NK-92 treated with Interleukin-12 subunit alpha and Interleukin-12 subunit beta, amount 100 ng/mL, for 24 hours (cell line): ENCODE measurements at places on chromosomes 6 and 20.

DNA sequence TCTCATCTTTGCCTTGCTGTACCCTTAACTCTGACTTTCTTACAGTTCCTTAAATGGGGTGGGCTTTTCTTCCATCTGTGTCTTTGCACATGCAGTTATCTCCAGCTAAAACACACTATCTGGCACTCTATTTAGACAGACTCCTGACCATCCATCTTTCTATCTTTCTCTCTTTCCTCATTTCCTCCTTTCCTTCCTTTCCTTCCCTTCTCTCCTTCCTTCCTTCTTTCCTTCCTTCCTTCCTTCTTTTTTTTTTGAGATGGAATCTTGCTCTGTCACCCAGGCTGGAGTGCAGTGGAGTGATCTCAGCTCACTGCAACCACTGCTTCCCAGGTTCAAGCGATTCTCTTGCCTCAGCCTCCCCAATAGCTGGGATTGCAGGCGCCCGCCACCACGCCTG lies 8.2 kb downstream of the NOTCH4 start:
- DNase-seq, result no peak

- DNase-seq, result no peak
These were observed 509.6 kb downstream of the PRKN start for GRCh38 chr6:162217811-162218493.

DNA sequence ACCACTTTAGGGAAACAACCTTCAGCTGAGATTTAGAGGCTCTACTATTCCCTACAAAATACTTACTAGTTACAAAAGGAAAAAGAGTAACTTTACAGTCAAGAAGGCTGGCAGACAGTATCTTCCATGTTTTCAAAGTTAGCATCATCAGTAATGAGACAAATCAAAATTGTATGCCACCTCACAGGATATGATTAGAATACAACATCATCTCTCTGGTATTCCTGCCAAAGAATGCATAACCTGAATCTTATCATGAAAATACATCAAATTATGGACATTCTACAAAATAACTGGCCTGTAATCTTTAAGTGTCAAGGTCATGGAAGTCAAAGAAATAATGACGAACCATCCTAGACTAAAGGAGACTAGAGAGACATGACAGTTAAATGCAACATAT lies 38.4 kb downstream of the CDK5RAP1 start:
- no peak for DNase-seq

DNA sequence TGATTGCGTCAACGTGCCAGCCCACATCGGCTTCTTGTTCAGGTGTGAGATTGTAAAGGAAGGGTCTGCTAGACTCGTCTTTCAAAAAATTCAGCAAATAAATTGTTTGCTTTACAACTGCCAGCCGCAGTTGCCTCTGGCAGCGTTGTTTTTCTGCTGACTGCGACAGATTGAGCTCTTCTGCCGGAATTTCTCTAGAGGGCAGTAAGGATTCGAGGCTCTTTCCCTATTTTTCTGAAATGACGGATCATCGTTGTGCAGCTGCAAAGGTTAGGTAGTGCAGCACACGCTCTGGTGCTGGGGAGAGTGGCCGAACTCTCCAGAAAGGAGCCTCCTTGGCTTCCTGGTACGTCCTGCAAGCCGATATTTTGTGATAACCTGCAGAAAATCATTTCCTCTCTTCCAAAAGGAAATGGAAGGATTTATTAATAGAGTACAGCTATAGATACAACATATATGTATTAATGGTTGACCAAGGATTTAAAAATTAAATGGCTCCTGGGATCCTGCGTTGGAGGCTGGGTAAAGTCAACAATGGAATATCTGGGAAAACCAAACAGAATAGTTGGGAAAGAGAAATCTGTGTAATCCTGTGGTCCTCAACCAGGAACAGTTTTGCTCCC lies 121.9 kb upstream of the ZFP64 start:
- no peak for DNase-seq

- no peak for DNase-seq
These were observed 98.4 kb upstream of the ADTRP start for GRCh38 chr6:11876934-11877433.

DNA sequence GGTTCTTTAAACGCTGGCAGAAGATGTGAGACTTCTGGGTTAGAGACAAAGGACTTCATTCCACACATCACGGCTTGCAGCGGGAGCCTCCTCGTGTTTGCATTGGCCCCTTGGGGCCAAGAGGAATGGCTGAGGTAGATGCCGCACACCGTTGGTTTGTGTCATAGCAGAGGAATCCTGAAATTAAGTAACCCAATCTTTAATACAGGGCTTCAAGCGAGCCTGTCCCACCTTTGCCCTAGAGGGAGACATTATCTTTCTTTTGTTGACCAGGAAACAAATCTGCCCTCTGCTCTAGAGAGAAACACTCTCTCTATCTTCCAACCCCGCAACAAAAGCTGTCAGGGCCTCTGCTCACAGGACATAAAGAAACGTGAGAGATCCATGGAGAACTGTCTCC lies 277.5 kb upstream of the ZFP64 start:
- DNase-seq, result no peak

DNA sequence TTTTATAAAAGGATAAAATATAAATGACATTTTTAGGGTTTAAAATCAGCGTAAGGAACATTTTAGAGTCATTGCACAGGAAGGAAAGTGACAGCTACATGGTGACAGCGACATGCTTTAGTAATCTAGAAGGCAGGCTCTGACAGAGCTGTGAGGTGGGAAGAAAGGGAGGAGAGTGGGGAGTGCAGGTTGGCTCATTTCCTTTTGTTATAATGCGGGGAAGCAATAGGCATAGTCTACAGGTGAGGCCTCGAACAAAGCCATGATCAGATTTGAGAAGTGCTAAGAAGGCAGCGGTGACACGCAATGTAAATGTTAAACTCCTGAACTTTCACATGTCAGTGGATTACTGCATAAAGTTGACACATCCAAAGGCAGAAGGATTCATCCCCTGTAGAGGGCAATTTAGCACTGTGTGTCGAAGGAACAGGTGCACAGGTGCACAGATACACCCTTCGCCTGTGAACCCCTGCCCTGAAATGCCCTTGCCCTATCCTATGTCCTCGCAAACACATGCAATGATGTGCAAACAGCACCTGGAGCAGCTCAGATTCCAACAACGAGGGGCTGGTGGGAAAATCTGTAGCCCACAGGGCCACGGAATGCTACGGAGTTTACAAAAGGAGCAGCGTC lies 32.4 kb upstream of the SMOC2 start:
- DNase-seq, result no peak

DNA sequence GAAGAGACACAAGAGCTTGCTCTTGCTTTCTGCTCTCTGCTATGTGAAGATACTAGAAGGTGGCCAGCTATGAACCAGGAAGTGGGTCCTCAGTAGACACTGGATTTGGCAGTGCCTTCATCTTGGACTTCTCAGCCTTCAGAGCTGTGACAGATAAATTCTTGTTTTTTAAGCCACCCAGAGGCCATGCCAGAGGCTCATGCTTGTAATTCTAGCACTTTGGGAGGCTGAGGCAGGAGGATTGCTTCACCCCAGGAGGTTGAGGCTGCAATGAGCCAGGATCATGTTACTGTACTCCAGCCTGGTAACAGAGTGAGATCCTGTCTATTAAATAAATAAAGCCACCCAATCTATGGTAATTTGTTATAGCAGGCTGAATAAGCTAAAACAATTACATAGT lies 185.5 kb upstream of the SALL4 start:
- DNase-seq, result no peak

- no peak for DNase-seq
These were observed 153.1 kb upstream of the RPS6KA2 start for GRCh38 chr6:166779963-166780683.
